Stimulated activated CD4-positive, alpha-beta T cell treated with anti-CD3 and anti-CD28 coated beads, TNF-alpha, amount 100 ng/mL, for 48 hours (primary cell): ENCODE measurements at places on chromosomes 16 and 17.

DNA sequence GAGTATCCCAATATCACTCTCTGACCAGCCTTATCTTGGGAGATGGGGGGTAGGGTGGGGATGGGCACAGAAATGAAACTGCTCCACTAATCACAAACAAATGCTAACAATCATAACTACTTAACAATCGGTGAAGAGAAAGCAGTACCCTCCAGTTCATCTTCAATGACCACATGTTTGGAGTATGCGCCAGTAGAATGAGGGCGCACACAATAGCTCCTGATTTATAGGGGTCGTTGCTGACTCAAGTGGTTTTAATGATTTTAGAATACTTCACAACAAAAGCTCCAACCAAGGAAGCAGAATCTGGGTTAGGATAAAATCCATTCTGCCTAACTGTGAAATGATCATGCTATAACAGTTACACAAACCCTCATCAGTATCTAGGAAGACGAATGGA is 184.4 kb downstream of the AATF start:
- DNase-seq = no peak

DNA sequence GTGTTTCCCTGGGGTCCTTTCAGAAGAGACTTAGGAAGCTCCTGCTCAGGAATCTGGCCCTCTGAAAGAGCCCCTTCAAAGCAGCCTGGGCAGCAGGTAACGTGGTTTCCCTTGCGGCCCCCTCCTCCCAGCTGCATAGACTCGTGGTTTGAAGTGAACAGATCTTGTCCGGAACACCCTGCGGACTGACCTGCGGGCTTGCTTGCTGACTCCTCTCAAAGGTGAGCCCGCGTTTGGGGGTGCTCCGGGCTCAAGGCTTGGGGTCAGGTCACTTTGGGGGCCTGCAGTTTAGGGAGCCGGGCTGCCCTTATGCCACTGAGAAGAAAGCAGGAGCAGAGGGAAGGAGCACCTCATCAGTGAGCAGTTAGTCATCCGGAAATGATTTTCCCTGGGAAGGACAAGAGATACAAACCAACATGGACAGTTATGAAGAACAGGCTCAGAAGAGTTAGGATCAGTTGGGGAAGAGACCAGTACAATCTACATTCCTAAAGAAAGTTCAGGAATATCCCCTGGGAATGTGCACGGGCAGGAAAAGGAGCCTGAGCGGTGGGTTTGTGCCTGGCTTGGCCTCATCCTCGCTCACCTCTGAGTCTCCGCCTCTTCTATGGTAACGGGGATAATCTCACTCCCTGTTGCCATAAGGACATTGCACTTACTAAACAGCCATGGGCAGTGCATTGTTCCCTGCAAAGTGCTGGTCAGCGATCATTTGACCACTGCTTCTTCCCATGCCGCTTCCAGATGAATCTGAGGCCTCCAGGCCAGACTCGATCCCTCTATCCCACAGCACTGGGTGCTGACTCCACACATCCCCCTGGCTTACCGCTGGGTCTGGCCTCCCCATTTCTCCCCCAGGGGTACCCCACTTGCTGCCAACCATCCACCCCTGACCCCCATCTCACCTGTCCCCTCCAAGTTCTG is 10.0 kb downstream of the LDHD start:
- no peak for DNase-seq

- DNase-seq = no peak
These were observed 260.7 kb downstream of the MAF start for GRCh38 chr16:79339863-79340262.

DNA sequence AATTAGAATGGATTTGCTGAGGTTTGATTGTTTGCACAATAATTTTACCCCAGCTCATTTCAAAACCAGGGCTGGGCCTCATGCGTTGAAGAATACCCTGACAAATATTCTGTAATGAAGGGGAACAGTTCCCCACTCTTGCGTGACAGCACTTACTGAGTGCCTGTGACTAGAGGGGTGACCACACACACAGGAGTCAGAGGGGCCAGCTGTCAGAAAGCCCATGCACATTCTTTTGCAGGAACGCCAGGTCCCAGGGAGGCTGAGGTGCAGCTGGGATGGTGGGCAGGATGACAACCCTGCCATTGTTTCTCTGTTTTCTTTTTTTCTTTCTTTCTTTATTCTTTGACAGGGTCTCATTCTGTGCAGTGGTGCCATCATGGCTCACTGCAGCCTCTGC is 44.6 kb downstream of the SMPD3 start:
- DNase-seq = no peak

GRCh38 chr17:74163271-74163821 is 40.1 kb upstream of the RPL38 start:
- DNase-seq = no peak

GRCh38 chr17:4947010-4947410 is 1.3 kb downstream of the PFN1 start:
- DNase-seq = no peak

GRCh38 chr16:58502217-58502921 is 2.4 kb downstream of the NDRG4 start:
- DNase-seq = no peak

GRCh38 chr16:83117810-83118209 is 491.0 kb downstream of the CDH13 start:
- no peak for DNase-seq

GRCh38 chr16:12729448-12729847 is 74.2 kb downstream of the CPPED1 start:
- DNase-seq = no peak

GRCh38 chr17:17783116-17783824 is 53.5 kb downstream of the SREBF1 start:
- DNase-seq = peak; percentile 47

- peak; percentile 81 for DNase-seq
These were observed at the start of gene NME3 for GRCh38 chr16:1771188-1771863. TSS of gene NME3 (minus strand) at chr16:1771543. CDS start at chr16:1771534, 9 bp downstream.

DNA sequence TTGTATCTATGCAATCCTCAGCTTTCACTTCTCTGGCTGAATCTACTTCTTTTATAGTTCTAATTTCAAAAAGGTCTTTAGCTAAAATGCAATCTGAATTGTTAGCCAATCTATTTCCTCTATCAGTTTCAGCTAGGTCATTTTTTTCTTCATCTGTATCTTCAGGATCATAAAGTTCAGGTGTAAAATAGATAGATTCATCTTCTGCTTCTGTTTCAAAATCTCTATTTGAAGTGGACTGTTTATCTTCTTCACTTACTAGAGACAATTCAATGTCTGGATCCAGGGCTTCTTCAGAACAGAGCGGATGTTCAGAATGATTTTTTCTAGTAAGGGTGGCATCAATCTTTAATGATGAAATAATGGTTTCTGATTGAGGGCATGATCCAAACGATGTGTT is 92.4 kb upstream of the NACA2 start:
- DNase-seq = no peak

DNA sequence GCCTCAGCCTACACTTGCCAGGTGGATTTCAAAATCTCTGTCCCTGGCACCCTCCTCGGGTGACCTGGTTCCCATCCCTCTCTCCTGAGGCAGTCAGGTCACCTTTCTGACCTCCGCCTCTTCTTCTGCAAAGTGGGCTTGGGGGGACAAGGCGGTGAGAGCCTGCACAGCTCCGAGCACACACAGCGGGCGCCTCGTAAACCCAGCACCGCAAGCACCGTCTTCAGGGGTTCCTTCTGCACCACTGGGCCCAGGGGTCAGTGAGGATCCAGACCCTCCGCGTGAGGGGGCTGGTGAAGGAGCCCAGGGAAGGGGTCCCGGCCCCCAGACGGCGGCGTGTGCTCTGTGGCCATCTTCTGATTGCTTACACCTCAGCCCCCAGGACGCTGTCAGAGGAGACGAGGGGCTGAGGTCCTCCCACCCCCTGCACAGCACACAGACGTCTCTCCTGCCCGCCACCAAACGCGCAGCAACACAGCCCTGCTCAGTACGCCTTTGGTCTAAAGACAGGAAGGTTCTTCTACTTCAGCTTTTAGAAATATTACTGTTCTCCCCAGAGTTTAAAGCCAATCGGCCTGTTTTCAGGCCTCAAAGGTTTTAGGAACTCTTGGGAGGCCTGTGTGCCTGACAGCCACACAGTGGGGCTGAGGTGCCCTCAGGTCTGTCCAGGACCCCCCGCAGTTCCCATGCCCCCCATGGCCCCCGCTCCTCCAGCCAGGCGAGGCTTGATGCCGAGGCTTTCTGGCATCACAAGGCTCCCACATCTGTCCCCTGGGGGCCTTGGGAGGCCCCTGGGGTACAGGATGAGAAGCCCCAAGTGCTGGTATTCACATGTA is 2.7 kb downstream of the CBFA2T3 start:
- no peak for DNase-seq

- DNase-seq = no peak
These were observed 132.3 kb downstream of the PCTP start for GRCh38 chr17:55883149-55883548.

DNA sequence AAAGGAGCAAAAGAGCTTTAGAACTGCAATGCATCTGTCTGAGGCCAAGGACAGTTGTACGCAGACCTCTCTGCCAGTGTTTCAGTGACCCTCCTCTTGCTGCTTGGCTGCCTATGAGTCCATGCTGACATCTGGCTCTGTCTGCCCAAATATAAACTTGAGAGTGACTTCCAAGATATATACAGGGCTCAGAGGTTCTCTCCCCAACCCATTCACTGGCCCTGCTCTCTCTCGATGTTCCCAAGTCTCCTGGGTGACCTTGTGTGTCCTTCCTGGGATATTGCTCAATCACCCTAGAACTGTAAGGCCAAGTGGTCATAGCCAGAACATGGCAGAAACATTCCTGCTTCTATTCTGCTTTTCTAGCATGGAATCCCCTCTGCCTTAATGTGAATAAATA is 716.3 kb downstream of the WWOX start:
- no peak for DNase-seq

- DNase-seq = peak; percentile 70
These were observed 1.2 kb downstream of the NGFR start for GRCh38 chr17:49496183-49496866.

- DNase-seq = no peak
These were observed 29.6 kb upstream of the PVALEF start for GRCh38 chr17:81135505-81136278.

GRCh38 chr16:50603206-50604064 is 55.2 kb downstream of the NKD1 start:
- DNase-seq = no peak

- DNase-seq = no peak
These were observed 3.4 kb downstream of the ANKRD40CL start for GRCh38 chr17:50763716-50764475.

DNA sequence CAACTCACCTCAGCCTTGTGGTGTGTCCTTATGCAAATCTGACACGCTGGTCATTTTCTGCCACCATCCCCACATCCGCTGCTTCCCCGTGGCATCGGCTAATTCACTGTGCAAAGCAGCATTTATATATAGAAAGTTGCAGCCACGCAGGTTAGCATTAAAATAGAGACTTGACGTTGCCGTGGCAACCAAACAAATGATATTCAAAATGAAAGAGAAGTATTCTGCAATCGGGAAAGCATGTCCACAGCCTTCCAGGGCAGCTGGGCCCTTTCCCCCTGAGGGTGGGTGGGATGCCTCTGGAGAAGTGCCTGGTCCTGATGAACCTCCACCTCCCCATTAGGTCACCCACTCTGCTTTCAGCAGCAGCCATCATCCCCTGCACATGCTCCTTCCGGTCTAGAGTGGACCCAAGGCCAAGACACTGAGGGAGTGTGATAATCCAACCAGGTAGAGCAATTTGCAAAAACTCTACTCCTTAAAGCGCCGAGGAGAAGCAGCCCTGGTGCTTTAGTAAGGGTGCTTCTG is 138.7 kb downstream of the GAS7 start:
- no peak for DNase-seq

- DNase-seq = no peak
These were observed 28.5 kb downstream of the SYCE1L start for GRCh38 chr16:77227745-77228144.

DNA sequence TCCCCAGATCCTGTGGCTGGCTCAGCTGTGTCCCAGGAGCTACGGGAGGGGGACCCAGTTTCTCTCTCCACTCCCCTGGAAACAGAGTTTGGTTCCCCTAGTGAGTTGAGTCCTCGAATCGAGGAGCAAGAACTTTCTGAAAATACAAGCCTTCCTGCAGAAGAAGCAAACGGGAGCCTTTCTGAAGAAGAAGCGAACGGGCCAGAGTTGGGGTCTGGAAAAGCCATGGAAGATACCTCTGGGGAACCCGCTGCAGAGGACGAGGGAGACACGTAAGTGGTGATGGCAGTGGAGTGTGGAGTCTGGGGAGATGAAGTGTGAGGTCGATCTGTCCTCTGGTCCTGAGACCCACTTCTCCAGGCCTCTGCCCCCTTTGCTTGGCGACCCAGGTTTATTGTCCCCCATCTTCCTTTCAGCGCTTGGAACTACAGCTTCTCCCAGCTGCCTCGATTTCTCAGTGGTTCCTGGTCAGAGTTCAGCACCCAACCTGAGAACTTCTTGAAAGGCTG is 585 bp downstream of the WRAP53 start:
- no peak for DNase-seq

DNA sequence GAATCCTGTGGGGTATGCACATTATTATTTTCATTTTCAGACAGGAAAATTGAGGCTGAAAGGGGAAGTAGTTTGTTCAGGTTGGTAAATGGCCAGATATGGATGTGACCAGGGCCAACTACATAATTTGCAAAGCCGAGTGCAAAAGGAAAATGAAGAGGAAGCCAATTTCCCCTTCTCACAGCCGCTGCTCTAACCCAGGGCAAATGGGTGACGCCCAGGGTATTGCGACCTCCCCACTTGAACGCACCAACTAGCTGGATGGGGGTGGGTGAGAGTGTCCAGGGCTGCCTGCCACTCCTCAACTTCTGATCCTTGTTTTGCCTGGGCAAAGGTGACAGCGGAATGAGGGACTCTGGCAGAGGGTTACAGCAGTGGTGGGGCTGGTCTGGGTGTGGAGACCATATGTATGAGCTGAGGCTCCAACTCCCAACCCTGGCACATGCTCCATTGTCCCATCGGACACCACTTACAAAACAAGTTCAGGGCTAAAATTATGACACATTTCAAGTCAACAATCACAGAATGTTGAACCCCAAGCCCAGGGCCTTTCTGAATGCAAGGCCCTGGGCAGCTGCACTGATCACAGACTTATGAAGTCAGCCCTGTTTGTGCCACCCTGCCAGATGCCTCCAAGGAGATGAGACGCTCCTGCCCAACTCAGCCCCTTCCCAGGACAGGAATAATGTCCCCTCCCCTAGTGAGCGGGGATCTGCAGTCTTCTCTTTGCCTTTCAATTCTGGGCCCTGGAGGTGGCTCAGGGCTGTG is 1.7 kb downstream of the ANKRD40CL start:
- DNase-seq = no peak

DNA sequence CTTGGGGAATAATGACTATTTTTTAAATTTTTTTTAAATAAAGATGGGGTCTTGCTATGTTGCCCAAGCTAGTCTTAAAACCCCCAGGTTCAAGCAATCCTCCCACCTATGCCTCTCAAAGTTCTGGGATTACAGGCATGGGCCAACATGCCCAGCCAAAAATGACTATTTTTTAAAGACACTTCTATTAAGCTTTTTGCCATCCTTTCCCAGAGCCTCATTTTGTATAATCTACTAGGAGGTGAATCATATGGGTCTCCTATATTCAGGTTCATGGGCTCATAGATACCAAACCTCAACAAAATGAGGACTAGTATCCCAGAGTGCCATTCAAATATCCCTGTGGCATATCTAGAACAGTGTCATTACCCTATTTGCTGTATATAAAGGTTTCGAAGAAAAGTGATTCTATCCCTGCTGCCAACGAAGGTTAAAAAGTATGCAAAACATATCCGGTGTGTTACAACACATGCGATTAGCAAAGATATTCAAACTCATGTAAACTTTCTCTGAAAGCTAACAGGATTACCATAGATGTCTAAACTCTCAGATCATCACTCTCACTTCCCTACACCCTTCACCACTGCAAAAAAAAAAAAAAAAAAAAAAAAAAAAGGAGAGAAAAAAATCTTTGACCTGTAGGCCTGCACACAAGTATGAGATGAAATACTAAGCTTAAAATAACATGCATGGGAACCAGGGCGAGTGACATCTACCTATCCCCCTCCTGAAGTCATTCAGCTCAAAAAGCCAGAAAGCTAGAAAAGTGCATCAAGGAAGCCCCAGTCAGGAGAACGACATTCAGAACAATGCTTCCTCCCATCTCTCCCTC is 23.5 kb downstream of the XPO6 start:
- DNase-seq = no peak
